ENCODE measurements at places on chromosomes 12 and 14. TPM values are rescaled to one million over a fixed set of nuclear protein-coding genes. Genes with fewer than 3 reads are reported as not detected.

DNA sequence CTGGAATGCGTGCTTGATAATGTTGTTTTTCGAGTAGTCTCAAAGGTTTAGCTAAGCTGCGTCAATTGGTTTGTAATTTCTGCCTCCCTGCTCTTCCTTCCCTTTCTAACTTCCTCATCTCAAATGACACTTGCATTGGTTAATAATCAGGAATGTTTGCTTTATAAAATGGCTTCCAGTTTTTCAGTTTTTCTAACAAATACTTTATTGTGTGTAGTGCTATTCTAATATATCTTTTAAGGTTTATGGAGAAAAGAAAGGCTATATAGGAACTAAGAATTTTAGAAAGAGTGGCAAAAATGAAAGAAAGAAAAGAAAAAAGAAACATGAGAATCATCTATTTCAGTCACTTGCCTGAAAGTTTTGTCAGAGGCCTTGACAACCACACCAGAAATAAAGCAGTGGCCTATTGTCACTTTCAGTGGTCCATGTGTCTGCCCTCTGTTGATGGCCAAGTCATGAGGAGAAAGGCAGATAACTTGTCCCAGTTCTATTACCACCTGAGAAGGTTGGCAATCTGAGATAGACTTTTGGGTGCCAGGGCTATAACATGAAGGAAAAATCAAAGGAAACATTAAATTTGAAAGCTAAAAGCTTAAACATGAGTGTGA, 221.9 kb upstream of the KITLG start:
- no peak for DNase-seq
- H3K4me3 ChIP-seq: no peak overlapping the region
- H3K36me3 ChIP-seq: no peaks in the 10 kb centered on the region

- H3K36me3 ChIP-seq: no peaks in the 10 kb centered on the region
- no peak overlapping the region for H3K27ac ChIP-seq
- DNase-seq: no peak
- H3K4me1 ChIP-seq: no peaks in the 10 kb centered on the region
These were observed 232.2 kb downstream of the C12orf50 start for GRCh38 chr12:87796961-87797516.

The CIROP gene
- total RNA-seq: not detected

GRCh38 chr14:100303179-100303578, 3.1 kb downstream of the SLC25A29 start:
- no peak overlapping the region for H3K27ac ChIP-seq
- peaks cover 5% of the 10 kb centered on the region for H3K36me3 ChIP-seq
- no peaks in the 10 kb centered on the region for H3K27me3 ChIP-seq
- H3K4me3 ChIP-seq: no peak overlapping the region

GRCh38 chr14:60622210-60622916, 26.9 kb downstream of the SIX1 start:
- no peaks in the 10 kb centered on the region for H3K27me3 ChIP-seq
- H3K4me1 ChIP-seq: peaks cover 3% of the 10 kb centered on the region

All from lower lobe of right lung (tissue), 2 donors.